Endothelial cell of umbilical vein (primary cell): ENCODE measurements at places on chromosomes 6 and 20.

DNA sequence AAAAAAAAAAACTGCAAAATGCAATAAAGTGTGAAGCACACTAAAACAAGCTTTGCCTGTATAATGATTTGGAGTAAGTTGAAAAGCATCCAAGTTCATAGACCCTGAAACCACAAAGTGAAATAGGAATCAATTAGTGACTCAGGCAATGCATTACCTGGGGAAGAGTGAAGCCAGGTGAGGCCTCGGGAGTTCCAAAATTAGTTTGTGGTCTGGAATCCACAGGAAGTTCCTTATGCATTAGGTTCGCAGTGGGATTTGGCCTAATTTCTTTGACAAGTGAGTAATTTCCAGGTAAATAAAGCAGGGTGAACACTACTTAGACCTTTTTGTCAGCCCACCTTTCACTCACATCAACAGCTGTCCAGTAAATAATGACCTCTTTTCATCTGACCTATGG is 490.8 kb downstream of the CBLN4 start:
- DNase-seq, result no peak
- H3K27ac ChIP-seq, result no peak overlapping the region
- H3K4me3 ChIP-seq, result no peak overlapping the region
- no peaks in the 10 kb centered on the region for H3K4me1 ChIP-seq
- H3K36me3 ChIP-seq, result no peaks in the 10 kb centered on the region

DNA sequence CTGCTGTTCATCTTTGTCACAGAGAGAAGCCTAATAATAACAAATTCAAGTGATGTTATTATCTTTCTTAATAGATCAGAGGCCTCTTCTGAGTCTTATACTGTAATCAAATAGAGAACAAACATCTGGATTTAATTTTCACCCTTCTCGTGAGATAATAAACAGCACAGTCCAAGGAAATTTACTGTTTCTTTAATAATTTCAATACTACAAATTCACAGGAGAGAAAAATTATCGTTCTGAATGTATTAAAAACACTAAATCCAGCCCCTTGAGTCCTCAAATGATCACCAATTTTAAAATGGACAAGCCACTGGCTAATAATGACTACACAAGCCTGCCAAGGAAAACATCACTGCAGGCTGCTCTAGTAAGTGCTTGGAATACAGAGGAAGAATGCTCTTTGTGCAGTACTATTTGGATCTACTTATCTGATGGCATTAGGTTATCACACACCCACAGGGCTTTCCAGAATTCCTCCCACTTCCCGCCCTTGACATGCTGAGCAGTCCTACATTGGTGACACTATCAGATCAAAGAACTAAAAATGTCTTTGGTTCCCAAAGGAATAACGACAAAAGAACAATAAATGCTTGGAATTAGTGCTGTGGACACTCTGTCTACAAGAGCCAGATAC is 38.1 kb downstream of the SYNE1 start:
- no peak overlapping the region for H3K4me3 ChIP-seq
- no peaks in the 10 kb centered on the region for H3K4me1 ChIP-seq
- peak; percentile 85 for DNase-seq
- no peaks in the 10 kb centered on the region for H3K36me3 ChIP-seq
- peaks cover 3% of the 10 kb centered on the region for H3K27me3 ChIP-seq

DNA sequence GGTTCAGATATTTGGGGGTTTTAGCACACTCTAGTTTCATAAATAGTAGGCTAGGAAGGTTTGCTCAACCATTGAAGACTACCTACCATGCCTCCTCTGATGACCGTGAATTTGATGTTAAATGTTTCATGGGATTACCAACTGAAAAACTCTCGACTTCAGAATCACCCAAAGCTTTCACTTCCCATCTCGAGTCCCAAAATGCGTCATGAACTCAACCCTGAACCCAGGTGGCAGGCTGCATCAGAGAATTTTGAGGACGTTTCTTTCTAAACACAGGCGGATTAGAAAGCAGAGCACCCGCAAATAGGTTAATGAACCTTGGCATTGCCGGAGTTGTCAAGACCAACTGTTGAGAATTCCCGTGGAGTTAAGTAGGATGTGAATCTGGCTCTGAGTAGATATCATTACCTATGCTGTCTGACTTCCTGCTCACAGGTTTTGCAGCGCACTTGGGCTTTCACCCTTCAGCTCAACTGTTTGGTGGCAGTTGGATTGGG is 98.4 kb upstream of the ADTRP start:
- H3K27ac ChIP-seq, result no peak overlapping the region
- H3K27me3 ChIP-seq, result no peaks in the 10 kb centered on the region
- no peaks in the 10 kb centered on the region for H3K4me1 ChIP-seq

DNA sequence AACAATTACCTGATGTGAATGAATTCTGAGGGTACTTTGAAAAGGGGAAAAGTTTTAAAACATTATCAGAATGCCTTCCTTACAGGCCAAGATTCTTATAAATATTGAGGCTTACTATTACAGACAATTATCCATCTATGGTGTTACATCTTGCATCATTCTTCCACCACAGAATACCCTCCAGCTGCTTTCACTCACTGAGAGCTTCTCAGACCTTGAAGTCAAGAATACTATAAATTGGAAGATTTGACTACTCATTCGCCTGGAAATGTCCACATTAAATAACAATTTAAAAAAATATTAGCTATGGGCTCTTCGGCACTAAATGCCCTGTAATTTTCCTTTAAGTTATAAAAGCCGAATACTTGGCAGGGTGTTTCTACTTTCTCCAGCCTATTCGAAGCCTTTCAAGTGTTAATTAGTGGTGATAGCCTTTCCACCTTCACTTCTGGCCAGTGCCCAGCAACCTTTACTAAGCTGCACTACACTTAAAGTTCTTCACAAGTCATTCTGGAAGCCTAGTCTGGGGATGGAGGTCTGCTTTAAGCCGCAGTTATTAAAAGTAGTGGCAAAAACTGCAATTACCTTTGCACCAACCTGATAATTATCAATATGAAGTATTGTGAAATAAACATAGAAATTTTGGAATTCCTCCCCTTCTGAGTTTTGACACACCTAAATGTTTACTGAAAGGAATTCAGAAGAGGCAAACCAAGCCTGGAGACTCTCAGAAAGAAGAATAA is 100.9 kb downstream of the BMP5 start:
- H3K27ac ChIP-seq, result no peak overlapping the region
- no peaks in the 10 kb centered on the region for H3K27me3 ChIP-seq
- H3K4me3 ChIP-seq, result no peak overlapping the region
- DNase-seq, result no peak
- H3K36me3 ChIP-seq, result no peaks in the 10 kb centered on the region

DNA sequence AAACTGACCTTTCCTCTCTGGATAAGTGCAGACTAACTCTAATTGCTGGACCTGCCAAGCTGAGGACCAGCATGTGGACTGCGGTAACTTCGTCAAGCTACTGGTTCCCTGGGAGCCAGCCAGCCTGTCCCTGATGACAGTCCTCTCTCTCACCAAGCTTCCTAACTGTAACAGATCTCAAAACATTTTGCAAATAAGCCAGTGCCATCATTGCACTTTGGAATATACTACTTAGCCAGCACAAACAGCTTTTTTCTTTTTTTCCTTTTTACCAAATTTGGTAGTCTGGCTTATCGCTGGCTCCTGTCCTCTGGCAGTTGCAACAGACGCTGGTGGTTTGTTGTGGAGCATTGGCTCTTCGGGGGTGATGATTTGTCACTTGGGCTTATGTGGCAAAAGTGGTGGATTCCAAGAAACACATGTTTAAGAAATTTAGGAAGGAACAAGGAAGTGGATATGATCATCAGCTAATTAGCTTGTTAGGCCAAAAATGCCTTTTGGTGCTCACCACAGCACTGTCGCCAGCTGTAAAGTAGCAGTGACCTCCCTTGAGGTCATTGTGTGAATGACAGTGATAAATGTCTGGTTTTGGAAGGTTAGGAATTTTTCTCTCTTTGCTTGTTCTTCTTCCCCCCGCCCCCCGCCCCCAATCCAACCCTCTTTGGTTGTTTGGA is 171.7 kb downstream of the CLIC5 start:
- no peaks in the 10 kb centered on the region for H3K36me3 ChIP-seq
- no peak overlapping the region for H3K27ac ChIP-seq
- no peaks in the 10 kb centered on the region for H3K27me3 ChIP-seq
- H3K4me1 ChIP-seq, result no peaks in the 10 kb centered on the region
- DNase-seq, result no peak

DNA sequence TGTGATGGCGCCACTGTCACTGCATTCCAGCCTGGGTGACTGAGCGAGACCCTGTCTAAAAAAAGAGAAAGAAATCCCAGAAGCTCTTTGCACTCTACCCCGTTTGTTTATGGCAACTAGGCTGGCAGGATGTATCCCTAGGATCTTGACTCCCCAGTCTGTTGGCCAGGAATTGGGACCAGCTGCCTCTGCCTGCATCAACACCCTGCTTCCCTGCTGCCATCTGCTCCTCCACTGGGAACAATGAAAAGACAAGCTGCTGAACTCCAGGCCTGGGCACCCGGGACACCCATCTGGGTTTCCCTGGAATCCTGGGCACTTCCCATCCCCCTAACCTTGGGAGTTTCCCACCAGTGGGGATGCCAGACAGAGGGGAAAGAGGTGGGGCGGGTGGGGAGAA is 64.9 kb downstream of the CPNE5 start:
- H3K4me3 ChIP-seq, result no peak overlapping the region
- H3K36me3 ChIP-seq, result no peaks in the 10 kb centered on the region
- H3K4me1 ChIP-seq, result peaks cover 18% of the 10 kb centered on the region
- DNase-seq, result no peak

- peak overlapping the region; percentile 74 for H3K27ac ChIP-seq
- H3K27me3 ChIP-seq, result no peaks in the 10 kb centered on the region
- DNase-seq, result peak; percentile 97
These were observed 287.6 kb downstream of the ESR1 start for GRCh38 chr6:152094992-152095592.

DNA sequence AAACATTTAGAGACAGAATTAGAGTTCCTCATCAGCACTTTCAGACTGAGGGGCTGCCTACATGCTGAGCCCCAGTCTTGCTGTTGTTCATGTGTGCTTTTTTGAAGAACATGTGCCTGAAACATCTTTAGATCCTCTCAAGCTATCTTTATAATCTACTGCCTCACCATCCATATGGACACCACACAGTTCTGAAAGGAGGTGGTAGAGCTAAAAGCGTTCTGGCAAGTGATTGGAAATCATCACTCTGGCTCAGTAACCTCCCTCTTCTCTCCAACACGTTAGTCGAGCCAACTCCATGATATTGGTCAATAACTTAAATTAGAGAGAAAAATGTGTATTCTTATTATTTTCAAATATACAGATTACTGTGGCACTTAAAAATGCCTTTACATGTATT is 40.6 kb downstream of the CLVS2 start:
- no peaks in the 10 kb centered on the region for H3K4me1 ChIP-seq
- DNase-seq, result no peak
- no peaks in the 10 kb centered on the region for H3K27me3 ChIP-seq
- H3K27ac ChIP-seq, result no peak overlapping the region
- H3K36me3 ChIP-seq, result no peaks in the 10 kb centered on the region

DNA sequence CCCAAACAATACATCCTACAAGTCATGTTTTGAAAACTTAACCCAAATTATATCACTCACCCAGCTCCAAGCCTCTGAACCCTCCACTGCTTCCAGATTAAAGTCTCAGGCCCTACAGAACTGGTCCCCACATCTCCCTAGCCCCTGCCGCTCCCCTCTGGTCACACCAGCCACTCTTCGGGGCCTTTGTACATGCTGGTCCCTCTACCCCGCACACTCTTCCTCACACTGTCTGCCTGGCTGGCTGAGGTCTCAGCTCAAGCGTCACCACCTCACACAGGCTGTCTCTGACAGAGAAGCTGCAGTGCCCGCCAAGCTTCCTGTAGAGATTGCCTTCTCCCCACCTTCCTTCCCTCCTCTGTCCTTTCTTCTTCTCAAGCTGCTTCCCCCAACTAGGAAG is 192.4 kb downstream of the PREX1 start:
- H3K4me3 ChIP-seq, result no peak overlapping the region
- DNase-seq, result no peak
- H3K27me3 ChIP-seq, result no peaks in the 10 kb centered on the region
- no peak overlapping the region for H3K27ac ChIP-seq

GRCh38 chr6:134888316-134888715 is 61.6 kb downstream of the ALDH8A1 start:
- no peaks in the 10 kb centered on the region for H3K27me3 ChIP-seq
- no peak for DNase-seq
- no peaks in the 10 kb centered on the region for H3K36me3 ChIP-seq
- no peak overlapping the region for H3K4me3 ChIP-seq

DNA sequence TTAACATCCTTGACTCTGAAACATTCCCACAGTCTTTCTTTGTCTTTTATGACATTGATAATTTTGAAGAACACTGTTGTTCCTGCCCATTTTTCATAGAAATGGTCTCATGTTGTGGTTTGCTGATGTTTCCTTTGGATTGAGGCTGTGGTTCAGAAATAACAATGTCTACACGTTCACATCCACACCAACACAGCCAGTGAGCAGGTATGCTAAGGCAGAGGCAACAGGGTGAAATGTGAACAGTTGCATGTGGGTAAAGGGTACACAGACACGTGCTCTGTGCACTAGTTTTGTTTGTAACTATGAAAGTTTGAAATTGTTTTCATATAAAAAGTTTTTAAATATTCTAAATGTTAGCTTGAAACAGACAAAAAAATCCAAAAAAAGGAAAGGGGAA is 78.4 kb downstream of the GINS1 start:
- no peaks in the 10 kb centered on the region for H3K27me3 ChIP-seq
- H3K4me3 ChIP-seq, result no peak overlapping the region
- DNase-seq, result peak; percentile 12
- peak overlapping the region; percentile 53 for H3K27ac ChIP-seq

DNA sequence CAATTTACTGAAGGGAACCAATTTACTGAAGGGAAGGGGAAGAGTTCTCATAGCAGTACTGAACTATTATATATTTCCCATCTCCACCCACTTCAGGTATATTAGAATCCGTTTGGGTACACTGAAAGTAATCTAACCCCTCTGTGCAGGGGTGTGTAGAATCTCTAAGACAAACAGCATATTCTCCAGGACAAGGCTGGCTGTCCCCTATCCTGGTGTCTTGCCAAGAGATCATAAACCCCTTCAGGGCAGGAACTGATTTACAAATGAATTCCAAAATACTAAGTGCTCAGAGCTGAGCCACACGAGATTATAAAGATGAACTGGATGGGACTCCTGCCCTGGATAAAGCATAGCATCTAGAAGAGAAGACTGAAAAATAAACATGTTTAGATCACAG is 9.2 kb downstream of the ASF1A start:
- no peak overlapping the region for H3K27ac ChIP-seq
- peaks cover 9% of the 10 kb centered on the region for H3K4me1 ChIP-seq
- H3K36me3 ChIP-seq, result peaks cover 6% of the 10 kb centered on the region
- DNase-seq, result no peak
- H3K4me3 ChIP-seq, result no peak overlapping the region

- H3K27ac ChIP-seq, result no peak overlapping the region
- no peaks in the 10 kb centered on the region for H3K36me3 ChIP-seq
- peaks cover 7% of the 10 kb centered on the region for H3K4me1 ChIP-seq
- H3K4me3 ChIP-seq, result no peak overlapping the region
These were observed 47.2 kb downstream of the TMEM242 start for GRCh38 chr6:157276134-157276532.

DNA sequence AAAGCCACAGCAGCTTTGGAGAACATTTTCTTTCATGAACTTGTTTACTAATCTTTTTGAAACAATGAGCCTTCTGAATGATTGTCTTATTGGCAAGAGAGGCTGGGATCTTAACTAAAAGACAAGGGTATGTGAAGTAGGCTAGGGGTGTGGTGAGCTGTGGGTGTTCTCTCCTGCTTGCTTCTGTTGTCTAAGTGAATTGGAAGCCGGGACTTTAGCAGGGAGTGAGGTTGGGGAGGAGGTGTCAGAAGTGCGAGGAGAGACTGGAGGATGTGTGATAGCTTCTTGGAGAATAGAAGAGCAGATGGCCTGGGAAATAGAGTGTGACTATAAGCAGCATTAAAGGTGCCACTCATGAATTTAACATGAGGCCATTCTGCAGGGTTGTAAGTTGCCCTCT is 562.8 kb downstream of the UTRN start:
- no peak overlapping the region for H3K27ac ChIP-seq
- H3K27me3 ChIP-seq, result no peaks in the 10 kb centered on the region
- no peak for DNase-seq
- no peaks in the 10 kb centered on the region for H3K4me1 ChIP-seq
- no peaks in the 10 kb centered on the region for H3K36me3 ChIP-seq
